ENCODE measurements at places on chromosomes 2 and 18. TPM values are rescaled to one million over a fixed set of nuclear protein-coding genes. Genes with fewer than 3 reads are reported as not detected.

NLRC4 gene
- total RNA-seq, result 0.16 TPM

FSHR gene
- total RNA-seq, result not detected

GALM gene
- total RNA-seq, result 42.1 TPM

FLACC1 gene
- total RNA-seq, result 0.84 TPM

CD8B gene
- total RNA-seq, result 0.64 TPM

MAP3K19 gene
- not detected for total RNA-seq

CRYGC gene
- total RNA-seq, result not detected

EFR3B gene
- 0.46 TPM for total RNA-seq

PKDCC gene
- 0.11 TPM for total RNA-seq

UGT1A8 gene
- not detected for total RNA-seq

WDSUB1 gene
- 7.1 TPM for total RNA-seq

CIB4 gene
- not detected for total RNA-seq

TEKT4 gene
- total RNA-seq, result not detected

CGREF1 gene
- total RNA-seq, result 9.0 TPM

DNA sequence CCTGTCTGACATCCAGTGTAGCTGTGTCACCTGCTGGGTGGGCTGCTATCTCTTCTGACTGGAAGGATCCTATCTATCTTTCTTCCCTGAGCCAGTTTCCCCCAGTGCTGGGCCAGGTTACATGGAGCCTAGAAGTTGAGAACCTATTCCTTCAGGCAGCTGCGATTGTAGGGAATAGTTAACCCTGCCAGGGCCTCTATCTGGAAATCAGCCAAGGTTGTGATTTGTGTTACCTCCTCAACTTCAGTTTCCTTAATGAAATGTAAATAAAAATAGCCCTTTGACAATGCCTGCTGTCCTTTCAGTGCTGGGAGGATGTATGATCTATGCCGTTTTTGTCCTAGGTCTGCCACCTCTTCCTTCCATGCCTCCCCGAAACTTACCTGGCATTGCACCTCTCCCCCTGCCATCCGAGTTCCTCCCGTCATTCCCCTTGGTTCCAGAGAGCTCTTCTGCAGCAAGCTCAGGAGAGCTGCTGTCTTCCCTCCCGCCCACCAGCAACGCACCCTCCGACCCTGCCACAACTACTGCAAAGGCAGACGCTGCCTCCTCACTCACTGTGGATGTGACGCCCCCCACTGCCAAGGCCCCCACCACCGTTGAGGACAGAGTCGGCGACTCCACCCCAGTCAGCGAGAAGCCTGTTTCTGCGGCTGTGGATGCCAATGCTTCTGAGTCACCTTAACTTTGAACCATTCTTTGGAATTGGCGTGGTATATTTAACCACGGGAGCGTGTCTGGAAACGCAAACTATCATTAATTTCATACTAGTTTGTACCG, 36.6 kb downstream of the GORASP2 start:
- DNase-seq, result no peak

GRCh38 chr2:190340369-190340768, 3.0 kb upstream of the INPP1 start:
- DNase-seq, result no peak

- DNase-seq, result no peak
Measured at GRCh38 chr2:181886192-181886591, 5.3 kb upstream of the ITPRID2 start.

GRCh38 chr2:190714958-190715357, 66.1 kb downstream of the NAB1 start:
- no peak for DNase-seq

DNA sequence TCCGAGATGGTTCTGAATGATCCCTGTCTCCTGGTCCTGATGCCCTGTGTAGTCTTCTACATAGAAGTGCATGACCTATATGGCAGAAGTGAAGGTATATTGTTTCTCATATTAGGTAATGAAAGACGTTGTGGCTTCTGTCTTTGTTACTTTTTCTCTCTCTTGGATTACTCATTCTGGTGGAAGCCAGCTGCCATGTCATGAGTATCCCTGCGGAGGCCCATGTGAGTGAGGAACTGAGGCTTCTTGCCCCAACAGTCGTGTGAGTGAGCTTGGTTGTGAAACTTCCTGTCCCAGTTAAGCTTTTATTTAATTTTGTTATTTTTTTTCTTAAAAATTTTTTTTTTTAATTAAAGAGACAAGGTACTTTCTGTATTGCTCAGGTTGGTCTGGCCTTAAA, 134.7 kb downstream of the UBR3 start:
- DNase-seq, result no peak

- DNase-seq, result no peak
Measured at GRCh38 chr2:175854129-175854528, 147.9 kb downstream of the LNPK start.

GRCh38 chr2:100964222-100964621, 37.9 kb upstream of the RPL31 start:
- DNase-seq, result no peak

DNA sequence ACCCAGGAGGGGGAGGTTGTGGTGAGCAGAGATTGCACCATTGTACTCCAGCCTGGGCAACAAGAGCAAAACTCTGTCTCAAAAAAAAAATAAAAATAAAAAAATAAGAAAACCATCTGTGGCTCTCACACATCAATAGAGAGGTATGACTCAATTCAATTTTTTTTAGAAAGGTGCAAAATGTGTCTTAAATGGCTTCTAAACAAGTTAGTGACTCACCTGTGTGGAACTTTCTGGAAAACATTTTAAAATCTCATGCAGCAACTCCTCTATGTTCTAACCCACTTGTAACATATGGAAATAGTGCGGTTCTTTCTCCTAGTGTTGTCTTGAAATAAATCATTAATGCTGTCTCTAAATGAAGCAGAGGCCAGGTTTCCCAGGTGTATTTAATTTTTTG, 10.7 kb upstream of the SULT1C4 start:
- DNase-seq, result no peak

- no peak for DNase-seq
Measured at GRCh38 chr2:26619521-26619951, 21.6 kb downstream of the CIB4 start.

- no peak for DNase-seq
Measured at GRCh38 chr2:143680885-143681405, 551.7 kb downstream of the ARHGAP15 start.

- no peak for DNase-seq
Measured at GRCh38 chr2:24454294-24454693, 36.8 kb upstream of the NCOA1 start.

GRCh38 chr2:144606466-144607095, 86.7 kb upstream of the ZEB2 start:
- no peak for DNase-seq

DNA sequence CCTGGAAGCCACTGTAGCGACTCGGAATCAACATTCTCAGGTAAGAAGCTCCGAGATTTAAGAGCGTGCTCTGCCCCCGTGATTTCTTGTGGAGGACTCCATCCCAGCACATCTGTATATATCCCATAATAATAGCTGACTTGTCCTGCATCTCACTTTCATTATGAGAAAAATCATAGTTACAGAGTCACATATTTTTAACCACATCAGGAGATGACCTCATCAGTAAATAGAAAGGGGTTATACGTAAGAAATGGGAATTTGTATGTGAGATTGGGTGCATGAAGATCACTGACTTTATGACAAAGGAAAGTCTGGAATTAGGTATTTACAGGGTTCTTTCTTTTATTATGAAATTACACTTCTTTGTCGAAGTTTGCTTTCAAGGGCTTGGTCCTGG, 16.4 kb upstream of the TMEM18 start:
- DNase-seq, result no peak

- no peak for DNase-seq
Measured at GRCh38 chr2:64220265-64220664, 76.0 kb upstream of the PELI1 start.

GRCh38 chr2:37326866-37327634, 2.4 kb upstream of the PRKD3 start:
- DNase-seq, result no peak

GRCh38 chr2:238728330-238729260, 119.3 kb upstream of the TWIST2 start:
- no peak for DNase-seq

- no peak for DNase-seq
Measured at GRCh38 chr2:70042246-70042645, 45.0 kb upstream of the PCBP1 start.

GRCh38 chr2:151289972-151290866, 751 bp upstream of the NMI start:
- no peak for DNase-seq

DNA sequence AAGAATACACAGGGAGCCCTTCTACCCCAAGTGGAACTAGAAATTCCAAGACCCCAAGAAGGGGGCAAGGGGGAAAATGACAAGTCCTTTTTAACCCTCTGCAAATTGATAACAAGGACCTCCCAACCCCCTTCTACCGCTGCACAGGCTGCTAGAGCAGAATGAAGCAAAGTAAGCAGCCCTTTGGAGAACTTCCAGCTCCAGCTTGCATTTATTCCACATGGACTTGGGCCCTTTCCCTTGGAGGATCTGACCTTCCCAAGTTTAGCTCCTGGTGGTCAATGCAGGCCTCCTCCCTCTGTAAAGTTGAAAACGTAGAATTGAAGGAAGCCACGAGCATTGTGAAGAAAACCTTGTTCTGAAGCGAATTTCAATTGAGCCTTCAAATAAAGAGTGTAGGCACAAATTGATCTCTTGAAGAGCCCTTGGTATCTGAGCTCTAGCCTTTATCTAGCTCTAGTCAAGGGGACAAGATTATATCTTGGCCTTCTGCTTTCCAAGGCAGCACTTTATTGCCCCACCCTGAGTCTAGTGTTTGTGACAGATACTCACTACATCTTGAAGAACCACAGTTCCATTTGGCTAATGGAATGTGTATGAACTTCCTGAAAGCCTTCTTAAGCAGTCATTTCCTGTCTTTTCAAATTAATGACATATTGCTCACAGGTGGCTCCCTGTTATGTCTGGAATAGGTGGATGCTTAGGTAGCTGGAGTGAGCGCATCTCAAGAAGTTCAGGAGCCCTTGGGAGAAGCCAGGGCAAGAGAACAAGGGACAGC, 37.2 kb downstream of the SLC14A2 start:
- no peak for DNase-seq

- DNase-seq, result no peak
Measured at GRCh38 chr2:161943011-161943410, 131.0 kb downstream of the DPP4 start.

DNA sequence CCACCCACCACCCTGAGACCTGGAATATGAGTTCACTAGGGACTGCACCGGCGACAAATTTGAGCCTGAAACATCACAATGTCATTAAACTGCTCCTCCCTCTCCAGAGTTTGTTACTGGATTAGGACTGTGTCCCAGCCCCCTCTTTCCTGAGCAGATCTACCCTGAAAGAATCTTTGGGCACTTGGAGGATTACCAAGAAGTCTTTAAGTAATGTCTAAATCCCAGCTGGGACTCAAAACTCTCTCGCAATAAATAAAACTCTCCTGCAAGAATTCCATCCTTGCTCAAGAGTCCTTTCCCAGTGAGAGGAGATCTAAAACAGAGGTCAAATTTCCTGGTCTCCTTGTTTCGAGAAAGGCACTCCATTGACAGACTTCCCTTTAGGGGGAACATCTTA, 20.9 kb downstream of the GKN2 start:
- no peak for DNase-seq

DNA sequence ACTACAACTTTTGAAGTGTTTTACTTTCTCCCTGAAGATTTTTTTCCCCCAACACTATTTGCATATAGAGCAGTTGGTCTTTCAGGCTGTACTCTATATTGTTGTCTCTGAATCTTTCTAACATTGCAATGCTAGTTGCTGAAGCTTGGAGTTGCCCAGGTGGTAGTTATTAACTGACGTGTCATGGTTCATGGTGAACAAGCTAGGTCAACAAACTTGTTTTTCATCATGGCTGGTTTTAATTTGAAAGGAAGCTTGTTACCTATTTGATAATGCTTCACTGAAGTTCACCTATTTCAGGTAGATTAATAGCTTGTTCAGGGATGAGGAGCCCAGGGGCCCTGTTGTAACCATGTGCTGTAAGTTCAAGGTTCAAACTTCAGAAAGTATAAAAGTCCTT, 158.8 kb upstream of the ZEB2 start:
- DNase-seq, result no peak

DNA sequence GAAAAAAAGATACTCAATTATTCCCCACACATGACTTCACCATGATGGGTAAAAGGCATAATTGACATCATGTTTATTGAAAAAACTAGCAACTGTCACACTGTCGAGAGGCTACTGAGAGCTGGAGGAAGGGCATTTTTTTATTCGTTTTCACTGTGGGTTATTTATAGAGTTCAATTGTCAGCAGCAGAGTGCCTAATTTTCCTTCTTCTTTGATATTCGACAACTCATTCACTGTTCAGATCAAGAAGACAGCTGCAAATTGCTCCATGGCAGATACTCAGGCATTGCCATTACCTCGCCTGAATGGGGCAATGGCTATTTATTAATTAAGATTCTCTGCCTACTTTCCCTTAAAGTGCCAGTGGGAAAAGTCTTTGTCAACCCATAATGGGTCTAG, 197.5 kb upstream of the NRP2 start:
- no peak for DNase-seq

DNA sequence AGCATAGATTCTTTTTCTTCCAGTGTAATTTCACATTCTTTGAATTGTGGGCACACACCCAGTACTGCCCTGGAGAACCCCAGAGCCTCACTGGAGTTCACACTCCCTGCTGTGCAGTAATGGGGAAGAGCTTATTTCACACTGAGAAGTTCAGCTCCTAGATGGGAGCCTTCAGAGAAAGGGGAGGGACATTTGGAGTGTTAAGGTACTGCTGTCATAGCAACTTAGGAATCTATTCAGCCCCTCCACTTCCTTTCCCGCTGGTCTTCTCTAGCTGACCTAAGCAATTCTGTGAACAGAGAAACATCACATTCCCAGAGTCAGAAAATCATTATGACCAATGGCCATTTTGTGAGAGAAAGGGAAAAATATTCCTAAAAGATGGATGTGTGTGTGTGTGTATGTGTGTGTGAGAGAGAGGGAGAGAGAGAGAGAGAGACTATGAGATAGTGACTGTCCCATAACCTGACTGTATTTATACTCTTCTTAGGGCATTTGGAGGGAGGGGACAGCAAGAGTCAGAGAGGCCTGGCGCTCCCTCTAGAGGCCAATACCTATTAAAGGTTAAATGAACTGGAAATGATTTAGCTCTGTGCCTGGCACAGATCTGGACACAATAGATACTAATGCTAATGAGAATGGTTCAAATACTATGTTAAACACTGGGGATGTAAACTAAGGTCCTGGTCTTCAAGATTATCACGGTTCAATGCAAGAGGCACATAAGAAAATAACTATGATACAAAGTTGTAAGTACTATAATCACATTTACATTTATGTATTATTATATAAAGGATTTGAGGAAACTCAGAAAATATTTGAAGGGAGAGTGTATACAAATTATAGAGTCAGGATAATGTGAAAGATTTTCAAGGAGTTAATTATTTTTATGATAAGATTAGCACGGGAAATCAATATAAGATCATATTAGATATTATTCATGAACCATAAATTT, 41.5 kb upstream of the RPE start:
- DNase-seq, result no peak

DNA sequence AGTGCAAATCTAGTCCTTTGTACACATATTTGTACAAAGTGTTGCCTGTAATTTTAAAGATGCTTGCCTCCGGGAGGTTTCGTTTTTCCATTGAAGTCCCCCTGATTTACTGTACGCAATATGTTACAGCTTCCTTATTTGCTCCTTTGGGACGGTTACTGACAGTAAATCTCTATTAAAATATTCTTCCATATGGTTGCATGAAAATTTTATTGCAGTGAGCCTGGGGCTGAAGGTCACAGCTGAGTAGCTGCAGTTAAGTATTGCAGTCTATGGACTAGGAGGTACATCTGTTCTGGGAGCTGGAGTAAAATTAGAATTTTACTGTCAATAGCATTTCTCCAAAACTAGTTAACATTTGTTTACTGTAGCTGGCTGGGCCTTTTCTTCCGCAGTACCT, 119.2 kb downstream of the ETAA1 start:
- DNase-seq, result no peak

- no peak for DNase-seq
Measured at GRCh38 chr2:17869128-17869527, 9.3 kb upstream of the KCNS3 start.
